Glutamatergic neuron (in vitro differentiated cells): ENCODE measurements at places on chromosomes 7 and 10.

GRCh38 chr7:43646603-43647338 is 63.9 kb downstream of the STK17A start:
- DNase-seq, result no peak

- DNase-seq, result no peak
These were observed 32.3 kb upstream of the LYZL1 start for GRCh38 chr10:29256586-29256985.

- no peak for DNase-seq
These were observed 28.7 kb downstream of the GIMAP8 start for GRCh38 chr7:150479023-150479716.

- no peak for DNase-seq
These were observed 4.8 kb downstream of the ECHDC3 start for GRCh38 chr10:11746883-11747539.
